ENCODE measurements at places on chromosomes 7 and 10.

DNA sequence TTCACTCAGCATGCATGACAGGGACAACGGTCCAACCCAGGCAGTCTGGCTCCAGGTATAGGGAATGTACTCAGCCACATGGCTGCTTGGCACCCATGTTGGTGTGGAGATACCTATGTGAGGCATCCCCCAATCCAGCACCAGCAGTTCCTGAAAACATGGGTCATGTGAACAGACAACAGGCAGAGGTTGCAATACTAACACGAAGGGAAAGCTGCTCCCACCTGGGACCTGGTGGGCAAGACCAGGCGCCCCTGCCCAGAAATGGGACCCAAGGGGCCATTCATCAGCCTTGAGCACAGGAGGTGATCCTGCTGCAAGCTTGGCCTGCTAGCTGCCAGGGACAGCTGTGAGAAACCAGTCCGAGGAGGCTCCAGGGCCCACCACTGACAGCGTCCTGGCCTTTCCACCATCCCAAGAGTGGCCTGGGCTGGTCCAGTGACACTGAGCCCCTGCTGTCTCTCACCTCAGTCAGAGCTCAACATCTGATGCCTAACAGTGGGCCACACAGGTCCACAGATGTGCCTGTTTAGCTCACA, 142.3 kb downstream of the ARHGAP22 start:
- no peak for DNase-seq

GRCh38 chr10:126042354-126042753, 146.0 kb downstream of the FANK1 start:
- DNase-seq: no peak

- no peak for DNase-seq
Observed at GRCh38 chr10:67049988-67050387, 124.2 kb downstream of the LRRTM3 start.

DNA sequence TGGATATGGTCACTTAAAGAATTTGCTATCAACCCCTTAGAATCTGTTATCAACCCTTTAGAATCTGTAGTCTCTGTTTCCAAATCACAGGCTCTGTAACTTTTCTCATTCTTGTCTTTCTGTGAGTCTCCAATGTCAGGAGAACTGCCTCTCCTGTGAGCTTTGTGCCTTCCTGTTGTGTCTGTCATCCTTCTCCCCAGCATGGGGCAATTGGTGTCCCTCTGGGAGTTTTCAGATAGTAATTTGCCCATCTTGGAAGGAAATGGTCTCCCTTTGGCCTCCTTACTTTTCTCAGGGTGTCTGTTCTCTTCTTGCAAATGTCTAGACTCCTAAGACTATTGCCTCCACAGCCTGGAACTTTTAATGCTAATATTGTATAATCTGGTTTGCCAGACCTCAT, 521.9 kb downstream of the NRG3 start:
- DNase-seq: no peak

- DNase-seq: no peak
Observed at GRCh38 chr7:26429168-26429567, 137.5 kb downstream of the SNX10 start.

DNA sequence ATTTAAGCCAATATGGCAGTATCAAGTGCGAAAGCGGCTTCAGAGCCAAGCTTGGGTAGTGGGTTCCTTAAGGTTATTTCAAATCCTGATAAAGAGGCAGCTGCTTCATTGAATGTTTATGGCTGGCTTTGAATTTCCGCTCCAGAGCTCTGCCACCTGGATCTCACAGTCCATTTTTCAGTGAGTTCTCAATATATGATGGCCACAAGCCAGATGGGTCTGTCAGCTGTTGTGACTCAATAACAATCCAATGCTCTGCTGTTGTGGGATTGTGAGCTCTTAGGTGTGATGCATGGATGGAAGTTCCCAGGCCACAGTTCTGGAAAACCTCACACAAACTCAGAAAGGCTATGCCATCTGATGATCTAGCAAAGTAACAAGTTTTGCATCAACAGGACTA, 743.8 kb upstream of the LRRN3 start:
- DNase-seq: no peak

DNA sequence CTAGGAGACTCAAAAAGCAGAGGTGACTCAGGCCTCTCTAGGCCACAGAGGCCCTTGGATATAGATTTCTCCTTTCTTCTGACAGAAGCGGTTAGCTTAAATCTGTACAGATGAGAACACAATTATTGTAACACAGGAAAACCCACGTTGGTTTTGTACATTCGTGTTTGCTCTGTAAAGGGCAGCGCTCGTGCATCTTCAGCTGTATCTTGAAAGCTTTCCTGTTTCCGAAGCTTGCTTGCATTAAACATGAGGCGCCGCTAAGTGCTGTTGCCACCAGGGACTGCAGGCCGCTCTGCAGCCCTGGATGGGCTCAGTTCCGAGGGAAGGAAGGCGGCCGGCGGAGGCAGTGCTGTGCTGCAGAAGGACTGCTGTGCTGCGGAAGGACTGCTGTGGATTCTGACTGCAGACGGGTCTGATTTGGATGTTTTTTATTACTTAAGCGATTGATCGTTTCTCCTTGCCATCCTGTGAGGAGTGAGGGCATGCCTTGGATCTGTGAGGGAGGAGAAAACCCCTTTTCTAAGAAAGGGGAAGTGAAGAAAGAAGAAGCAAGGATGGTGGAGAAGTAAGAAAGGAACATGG, 53.3 kb downstream of the FHIP2A start:
- DNase-seq: no peak

GRCh38 chr10:95655571-95656290, 780 bp downstream of the ALDH18A1 start:
- DNase-seq: no peak

DNA sequence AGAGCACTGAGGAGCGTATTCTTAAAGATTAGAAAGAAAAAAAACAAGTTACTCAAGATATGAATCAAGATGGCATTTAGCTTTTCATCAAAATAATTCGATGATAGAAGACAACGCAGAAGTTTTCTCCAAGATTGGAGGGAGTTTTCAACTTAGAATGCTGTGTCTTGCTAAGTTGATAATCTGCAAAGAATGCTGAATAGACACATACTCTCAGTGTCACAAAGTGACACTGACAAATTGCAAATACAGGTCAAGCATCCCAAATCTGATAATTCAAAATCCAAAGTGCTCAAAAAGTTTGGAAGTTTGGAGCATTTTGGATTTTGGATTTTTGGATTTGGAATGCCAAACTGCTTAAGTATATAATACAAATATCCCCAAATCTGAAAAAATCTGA, 243.8 kb downstream of the BBS9 start:
- DNase-seq: no peak

DNA sequence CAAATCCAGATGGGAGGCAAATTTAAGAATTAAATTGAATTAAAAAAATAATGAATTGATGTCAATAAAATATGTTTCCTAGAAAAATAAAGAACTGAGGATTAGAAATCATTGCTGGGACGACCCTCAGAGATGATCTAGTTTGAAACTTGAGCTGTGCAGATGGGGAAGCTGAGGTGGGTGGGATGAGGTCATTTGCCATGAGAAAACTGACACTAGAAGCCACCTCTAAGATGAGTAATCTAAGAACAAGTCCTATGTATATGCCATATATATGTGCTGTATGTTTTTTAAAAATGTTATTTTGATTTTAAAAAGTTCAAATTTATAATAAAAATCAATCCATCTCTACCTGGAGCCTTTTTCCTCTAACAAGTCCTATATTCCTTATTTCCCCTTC, 135.7 kb downstream of the RSU1 start:
- no peak for DNase-seq
